ENCODE measurements at places on chromosomes 7 and 10. TPM values are rescaled to one million over a fixed set of nuclear protein-coding genes. Genes with fewer than 3 reads are reported as not detected.

Gene TMEM229A
- not detected for total RNA-seq

Gene GRID1
- total RNA-seq, result 2.4 TPM

Gene IL15RA
- 7.0 TPM for total RNA-seq

Gene THAP5
- 25.7 TPM for total RNA-seq

Gene DPP6
- total RNA-seq, result not detected

Gene OR2A7
- total RNA-seq, result 0.55 TPM

Gene STRIP2
- total RNA-seq, result 23.3 TPM

Gene C10orf143
- 1.3 TPM for total RNA-seq

Gene PUS7
- total RNA-seq, result 3.7 TPM

Gene EGR2
- 0.55 TPM for total RNA-seq

Gene CYP26C1
- not detected for total RNA-seq

Gene C10orf105
- total RNA-seq, result 0.07 TPM

Gene EPO
- not detected for total RNA-seq

Gene AKR1E2
- 4.5 TPM for total RNA-seq

Measured in left ventricle myocardium superior (tissue), 1 donor.